ENCODE measurements at places on chromosomes 2 and 18.

- DNase-seq, result peak; percentile 47
These were observed 9.0 kb downstream of the CAPN10 start for GRCh38 chr2:240595381-240596079.

DNA sequence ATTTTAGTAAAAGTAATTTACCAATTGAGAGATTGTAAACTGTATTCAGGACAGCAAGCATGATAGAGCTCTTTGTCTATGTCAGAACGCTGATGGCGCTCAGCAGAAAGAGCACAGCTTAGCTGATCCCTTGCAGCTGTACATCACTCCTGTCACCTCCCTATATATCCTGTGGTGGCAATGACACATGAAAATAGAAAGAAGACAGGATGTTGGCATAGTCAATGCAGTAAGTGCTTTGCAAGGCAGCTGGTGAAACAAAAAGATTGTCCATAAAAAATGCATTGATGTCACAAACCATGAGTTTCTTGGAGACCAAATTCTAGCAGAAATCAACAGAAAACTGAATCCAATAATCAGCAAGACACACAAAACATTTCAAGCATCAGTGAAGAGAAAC is 221.5 kb downstream of the RIT2 start:
- no peak for DNase-seq

DNA sequence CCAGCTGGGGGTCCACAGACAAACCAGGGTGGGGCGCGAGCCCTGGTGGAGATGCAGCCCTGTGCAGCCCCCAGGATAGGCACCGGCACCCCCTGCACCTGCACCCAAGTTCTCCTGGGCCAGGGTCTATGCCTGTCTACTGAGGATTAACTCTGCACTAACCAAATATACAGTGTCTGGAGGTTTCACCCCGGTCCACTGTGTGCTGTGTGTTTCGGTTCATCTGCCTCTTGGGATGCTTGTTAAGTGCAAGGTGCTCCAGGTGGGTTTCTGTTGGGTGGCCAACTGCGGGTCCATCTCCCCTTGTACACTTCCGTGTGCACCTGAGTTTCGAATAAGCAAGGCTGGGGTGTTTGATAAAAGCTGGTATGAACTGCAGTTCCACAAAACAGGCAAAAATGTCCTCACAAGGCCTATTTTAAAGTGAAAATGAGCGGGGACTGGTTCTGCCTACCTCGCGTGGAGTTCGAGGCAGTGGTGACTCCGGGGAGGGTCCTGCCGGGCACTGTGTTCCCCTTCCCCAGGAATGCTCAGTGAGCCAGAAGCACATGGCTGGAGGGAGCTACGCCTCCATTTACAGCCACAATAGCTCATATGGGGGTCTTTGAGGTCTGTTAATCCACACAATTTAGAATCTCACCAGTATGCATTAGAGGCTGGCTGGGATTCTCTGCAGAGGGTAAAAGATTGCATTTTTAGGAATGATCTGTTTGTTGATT is 70.7 kb downstream of the EDAR start:
- DNase-seq, result no peak

DNA sequence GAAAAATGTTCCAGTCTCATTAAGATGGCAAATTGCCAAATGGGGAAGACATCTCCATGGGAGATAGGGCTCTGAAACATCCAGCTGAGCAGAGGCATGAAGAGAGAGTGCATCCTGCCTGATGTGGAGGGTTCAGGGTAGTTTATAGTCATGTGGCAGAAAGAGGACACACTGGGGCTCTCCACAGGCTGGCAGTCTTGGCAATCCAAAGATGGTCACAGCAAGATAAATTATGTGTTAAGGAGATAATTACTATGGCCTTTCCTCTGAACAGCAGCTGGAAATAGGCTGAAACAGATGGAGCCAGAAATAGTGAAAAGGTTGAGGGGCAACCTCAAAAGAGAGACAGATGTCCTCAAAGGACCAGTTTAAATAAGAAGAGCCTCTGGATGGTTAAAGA is 97.2 kb downstream of the DCC start:
- no peak for DNase-seq

GRCh38 chr18:32093523-32093922 is 1.8 kb downstream of the RNF138 start:
- DNase-seq, result no peak

DNA sequence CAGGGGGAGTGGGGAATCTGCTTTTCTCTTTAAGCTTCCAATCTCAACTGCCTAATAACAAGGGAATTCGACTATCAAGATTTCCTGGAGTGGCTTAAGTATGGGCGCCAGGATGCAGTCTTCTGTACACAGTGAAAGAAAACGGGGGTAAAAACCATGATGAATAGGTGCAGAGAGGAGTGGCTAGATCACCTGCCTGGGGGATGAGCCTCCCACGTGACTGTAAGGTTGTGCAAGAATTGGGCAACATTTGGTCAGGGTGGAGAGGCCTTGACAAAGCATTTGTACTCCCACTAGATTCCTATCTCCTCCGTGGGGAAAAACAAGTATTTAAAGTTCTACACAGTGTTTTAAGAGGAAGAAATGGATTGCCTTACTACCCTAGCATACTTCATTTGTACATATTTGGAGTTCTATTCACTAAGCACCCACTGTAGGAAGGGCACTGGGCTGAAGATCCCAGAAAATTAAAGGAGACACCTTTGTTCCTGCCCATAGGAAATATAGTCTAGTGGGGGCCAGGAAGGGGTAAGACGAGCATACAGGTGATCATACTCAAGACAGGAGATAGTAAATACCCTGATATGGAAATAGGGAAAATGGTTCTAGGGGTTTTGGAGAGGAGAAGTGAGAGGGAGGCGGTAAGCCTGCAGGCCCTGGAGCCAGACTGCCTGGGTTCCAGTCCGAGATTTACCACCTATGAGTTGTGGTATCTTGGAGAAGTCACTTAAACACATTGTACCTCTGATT is 29.2 kb downstream of the EPAS1 start:
- peak; percentile 93 for DNase-seq

DNA sequence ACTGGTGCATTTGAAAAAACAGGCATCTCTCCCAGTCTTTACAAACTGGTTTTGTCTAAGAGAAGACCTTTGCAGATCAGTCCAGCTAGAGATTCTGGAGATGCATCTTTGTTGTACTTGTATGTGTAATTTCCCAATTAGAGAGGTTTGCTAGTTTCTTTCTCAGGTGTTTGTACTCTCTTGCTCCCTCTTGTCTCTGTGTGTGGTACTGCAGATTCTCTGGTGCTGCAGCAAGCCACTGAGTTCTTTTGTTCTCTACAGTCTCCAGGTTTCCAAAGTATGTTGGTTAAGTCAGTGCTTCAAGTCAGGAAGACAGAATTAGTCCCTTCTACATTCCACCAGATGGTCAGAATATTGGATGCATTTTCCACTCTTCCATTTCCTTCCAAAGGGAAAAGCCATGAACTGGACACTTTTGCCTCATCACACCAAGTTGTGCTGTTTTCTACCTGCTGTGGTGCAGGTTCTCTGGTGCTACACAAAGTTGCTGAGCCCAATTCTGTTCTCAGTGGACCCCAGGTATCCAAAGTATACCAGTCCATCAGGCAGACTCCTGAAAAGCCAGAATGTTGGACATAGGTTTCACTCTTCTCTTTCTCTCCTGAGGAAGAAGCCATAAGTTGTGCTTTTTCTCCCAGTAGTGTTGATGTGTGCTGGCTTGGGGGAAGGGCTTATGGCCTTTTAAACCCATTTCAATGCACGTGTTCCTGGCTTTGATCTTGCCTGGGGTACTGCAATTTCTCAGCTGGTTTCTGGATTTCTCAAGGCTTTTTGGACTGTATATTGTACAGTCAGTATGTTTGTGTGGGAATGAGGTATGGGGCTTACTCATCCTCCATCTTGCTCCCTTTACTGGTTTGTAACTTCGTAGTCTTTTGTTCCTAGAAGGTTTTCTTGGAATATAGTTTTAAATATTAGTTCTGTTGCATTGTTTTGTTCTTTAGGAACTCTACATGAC is 29.8 kb downstream of the EPC2 start:
- no peak for DNase-seq

DNA sequence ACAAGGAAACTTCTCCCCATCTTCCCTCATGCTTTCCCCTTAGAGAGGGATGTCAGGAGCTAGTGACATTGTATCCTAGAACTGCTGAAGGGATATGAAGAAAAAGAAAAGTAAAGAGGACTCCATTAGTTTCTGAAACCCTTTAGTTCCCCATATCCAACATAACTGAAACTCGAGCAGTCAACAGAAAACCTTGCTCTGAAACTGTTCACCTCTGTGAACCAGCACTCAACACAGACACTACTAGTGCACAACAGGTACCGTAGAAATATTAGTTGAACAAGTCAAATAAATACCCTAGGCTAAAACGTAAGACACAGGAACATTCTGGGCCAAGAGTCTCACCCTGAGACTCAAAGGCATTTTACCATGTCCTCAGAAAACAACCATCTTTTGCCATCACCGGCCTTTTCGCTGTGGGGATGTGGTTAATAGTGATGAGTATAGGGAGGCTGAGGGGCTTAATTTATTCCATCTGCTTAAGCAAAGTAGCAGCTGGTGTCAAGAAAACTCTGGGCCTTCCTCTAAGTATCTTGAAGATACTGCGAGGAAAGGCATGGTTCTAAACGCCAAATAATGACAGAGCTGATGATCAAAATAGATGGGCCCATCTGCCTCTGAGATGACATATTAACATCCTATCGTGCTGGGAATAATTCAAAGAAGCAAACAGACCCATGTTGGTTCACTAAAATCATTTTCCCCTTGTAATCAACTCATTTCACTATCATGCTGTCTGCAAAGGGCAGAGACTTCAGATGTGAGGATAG is 156.8 kb downstream of the STK39 start:
- DNase-seq, result no peak

GRCh38 chr18:80238651-80239260 is 8.6 kb downstream of the PARD6G start:
- DNase-seq, result no peak

Measured in left lobe of liver (tissue), 2 donors.